ENCODE measurements at places on chromosomes 2 and 18.

GRCh38 chr18:46894124-46894523 lies 23.2 kb downstream of the PIAS2 start:
- no peak for DNase-seq

GRCh38 chr2:197234671-197235191 lies 75.8 kb downstream of the ANKRD44 start:
- DNase-seq = no peak

DNA sequence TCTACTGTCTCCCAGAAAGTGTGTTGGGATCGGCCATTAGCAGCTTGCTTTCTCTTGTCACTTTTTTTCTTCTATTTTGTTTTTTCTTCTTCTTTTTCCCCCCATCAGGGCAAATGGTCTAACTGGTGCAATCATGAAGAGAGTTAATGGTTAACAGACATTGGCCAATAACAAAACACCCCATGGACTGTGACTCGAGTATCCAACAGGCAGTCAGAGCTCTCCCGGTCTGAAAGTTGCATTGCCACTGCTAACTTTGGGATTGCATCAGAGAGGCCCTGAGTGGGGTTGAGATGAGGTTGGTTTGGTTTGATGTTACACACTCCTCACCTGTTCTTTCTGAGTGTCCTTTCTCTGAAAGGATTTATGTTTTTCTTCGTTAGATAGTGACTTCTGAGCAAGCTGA lies 12.9 kb upstream of the SNORC start:
- no peak for DNase-seq

DNA sequence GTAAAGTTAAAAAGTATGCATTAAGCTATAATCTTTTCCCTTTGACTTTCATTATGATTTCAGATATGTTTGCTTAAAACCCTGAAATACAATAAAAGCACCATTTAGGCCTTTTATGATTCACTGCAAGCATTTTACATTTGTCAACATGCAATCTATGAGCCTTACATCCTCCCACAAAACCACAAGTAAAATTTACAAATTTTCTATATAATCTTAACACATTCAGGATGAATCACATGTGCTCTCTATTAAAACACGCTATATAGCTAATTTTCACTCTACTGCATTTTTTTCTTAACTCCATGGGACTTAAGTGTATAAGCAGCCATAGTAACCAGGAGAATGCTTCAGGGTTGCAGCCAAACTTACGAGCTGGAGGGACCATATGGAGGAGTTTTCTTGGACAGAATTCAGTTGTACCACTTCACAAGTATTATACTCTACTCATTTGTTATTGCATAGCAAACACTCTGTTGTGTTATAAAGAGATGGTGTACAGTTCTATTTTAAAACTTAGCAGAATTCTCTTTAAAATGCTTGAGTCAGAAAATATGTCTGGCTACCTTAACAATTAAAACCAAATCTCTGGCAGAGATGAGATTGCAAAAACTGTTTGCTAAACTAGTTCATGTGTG lies 293.2 kb downstream of the ALK start:
- no peak for DNase-seq

- DNase-seq = no peak
Measured at GRCh38 chr2:10363861-10364610, 61.3 kb downstream of the HPCAL1 start.

DNA sequence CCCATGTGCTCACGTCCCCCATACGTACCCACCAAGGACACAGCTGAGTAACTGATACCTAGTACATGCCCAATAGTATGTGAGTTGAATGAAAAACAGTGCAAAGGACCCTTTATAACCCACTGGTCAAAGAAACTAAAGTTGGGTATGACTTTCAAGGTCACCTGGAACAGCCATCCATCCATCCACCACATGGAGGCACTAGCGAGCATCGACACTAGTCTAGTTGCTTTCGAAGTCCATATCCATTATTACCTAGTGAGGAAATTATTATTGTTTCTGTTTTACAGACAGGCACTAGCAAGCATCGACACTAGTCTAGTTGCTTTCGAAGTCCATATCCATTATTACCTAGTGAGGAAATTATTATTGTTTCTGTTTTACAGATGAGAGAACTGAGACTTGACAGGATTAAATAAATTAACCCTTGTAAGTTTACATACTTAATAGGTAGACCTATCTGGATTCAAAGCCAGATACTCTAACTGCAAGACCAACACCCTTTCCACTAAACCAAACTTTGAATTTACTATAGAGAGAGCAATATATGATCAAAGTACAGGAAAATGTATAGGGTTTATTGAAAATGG lies 233.7 kb downstream of the METTL4 start:
- peak; percentile 42 for DNase-seq

DNA sequence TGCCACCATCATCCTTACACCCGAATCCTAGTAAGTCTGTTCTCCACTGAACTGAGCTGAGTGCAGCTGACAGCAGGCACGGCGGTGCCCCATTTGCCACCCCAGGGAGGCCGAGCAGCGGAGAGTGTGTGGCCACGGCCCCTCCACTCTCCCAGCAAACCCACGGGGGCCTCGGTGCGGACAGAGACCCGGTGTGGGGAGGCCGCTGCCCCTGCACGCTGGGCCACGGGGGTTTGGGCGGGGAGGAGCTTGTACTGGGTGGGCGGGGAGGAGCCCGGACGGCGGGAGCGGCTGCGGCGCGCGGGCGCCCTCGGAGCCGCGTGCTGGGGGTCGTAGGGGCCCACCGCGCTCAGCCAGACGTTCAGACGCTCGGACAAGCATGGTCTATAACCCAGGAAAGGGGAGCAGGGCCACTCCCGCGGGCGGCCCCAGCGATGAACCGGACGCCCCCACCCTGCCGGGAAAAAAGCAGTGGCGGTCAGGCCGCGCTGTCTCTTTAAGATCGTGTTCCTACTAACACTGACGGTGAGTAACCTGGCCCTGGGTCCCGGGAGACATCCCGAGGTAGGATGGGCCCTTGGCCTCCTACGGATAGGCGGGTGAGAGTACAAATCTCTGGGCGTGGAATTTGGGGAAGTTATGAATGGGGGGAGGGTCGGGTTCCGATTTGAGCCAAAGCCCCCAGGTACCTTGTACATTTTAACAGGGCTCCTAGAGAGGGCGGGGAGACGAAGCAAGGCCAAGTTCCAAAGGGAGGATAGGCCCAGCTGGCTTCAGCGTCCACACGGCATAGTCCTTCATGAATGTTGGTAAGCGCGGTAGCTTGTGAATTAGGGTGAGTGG lies at the start of gene ITPRIPL1:
Gene ITPRIPL1, plus strand, starts transcription at position 277 of the 843 bp plus-strand sequence. Its CDS starts 523 bp downstream, at position 800.
- peak; percentile 33 for DNase-seq

DNA sequence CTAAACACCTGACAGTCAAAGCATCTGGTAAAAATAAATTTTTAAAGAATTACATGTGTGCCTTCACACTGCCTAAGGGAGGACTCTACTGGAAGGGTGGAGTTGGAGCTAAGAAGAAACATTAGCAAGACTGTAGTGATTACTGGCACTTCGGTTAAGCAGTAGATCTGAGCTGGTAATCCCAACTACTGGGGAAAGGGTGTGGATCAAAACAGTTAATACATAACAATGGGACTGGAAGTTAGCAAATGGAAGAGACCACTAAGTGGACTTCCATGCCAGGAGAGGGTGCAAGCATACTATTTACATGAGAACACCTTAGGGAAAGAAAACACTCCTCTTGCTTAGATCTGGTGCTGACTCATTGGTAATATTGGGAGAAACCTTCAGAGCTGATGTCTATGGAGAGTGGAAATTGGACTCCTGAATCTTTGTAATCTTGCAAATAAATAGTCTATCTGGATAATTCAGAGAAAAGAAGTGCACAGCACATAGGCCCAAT lies 519.6 kb upstream of the LINC00305 start:
- DNase-seq = no peak

DNA sequence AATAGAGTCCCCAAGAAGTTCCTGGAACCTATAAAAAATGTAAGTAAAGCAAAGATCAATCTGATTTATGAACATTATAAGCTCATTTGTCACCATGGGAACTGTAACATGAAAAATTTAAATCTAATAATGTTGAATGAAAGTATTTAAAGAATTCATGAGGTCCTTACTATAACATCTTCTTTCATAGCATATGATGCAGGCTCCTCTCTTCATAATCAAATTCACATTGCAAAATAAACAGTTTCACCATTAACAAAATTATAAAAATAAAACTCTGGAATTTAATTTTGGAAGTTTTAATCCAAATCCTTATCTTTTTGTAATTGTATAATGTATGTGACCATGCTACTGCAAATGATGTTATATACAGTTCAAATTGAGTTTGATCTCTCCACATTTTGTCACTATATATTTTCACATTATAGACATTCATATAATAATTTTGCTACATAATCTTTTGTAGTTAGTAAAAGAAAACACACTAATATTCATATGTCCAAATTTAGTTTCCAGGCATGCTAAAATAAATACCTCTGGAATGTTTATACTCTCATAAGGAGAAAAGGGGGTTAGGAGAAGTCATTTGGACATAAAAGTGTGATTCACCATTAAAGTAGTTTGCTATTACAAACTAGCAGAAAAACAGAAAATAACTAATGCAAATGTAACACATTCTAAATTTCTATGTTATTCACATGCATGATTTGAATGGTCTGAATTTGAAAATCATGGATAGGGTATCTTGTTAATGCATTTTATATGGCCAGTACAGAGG lies 954.1 kb downstream of the DSC3 start:
- DNase-seq = no peak

DNA sequence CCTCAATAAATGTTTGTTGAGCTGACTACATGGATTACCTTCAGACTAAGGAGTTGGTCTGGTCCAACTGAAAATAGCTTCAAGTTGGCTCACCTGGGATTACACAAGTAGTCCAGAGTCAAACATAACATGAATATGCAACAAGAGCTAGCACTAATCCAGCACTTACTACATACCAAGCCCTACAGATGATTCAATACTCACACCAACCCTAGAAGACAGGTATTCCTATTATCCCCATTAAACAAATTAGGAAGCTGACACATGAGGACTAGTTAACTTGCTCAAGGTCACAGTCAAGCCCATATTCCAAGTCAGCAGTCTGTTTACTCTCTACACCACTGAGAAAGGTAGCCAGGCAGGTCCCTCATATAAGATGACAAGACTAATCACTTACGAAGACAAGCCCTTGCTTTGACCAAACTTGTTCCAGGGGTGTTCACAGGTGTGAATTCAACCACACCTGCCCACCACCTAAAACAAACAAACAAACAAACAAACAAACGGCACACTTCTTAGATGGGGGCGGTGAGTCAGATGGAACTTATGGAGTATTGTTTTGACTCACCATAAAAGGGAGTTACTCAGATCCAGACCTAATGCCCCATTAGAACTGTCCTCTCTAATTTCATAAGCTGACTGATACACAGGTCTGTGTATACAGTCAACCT lies 29.1 kb downstream of the TMEM131 start:
- no peak for DNase-seq

- DNase-seq = no peak
Measured at GRCh38 chr2:75589391-75590105, 28.8 kb upstream of the EVA1A start.

DNA sequence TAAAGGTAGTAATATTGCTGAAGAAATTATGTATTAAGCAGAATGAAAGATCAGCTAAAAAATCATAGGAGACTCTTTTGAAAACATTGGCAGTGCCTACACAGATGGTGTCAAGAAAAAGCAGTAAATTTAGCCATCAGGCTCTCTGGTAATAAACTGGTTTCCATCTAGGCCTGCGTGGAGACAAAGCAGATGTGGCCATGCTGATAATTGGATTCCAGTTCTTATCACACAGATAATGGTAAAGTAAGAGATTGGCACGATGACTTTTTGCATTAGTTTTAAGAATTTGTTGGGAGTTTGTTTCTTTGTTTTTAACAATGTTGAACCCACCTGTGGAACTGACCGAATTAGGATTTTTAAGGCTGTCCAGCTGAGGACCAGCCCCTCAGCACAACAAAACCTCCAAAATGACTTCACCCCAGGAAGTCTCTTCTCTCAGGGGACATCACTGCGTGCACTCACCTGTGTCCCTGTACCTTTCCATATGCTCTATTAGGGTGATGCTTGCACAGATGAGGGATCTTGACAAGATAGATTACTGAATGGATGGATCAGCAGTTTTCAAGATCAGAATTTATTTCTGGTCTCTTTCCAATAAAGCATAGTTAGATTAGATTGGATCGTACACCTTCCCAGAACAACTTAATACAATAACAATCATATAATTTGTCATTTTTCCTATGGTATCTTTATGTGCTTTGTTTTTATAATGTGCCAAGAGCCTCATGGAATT lies 69.1 kb upstream of the DNAJC10 start:
- DNase-seq = no peak

DNA sequence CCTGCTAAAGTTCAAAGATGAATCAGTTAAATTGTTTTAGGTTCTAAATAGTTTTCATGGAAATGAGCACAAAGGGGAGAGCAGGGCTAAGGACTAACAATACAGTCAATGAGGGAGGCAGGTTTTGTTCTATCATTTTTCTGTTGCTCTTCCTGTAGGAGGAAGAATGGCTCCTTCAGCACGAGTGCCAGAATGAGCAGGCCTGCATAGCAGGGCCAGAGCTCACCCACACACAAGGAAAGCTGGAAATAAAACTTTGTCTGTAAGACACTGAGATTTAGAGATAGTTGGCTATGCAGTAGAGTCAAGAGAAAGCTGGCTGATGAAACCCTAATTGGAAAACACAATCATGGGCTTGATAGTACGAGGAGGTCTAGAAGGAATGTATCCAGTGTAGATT lies 313.3 kb downstream of the MBD2 start:
- DNase-seq = no peak

- no peak for DNase-seq
Measured at GRCh38 chr2:238786792-238787490, 60.9 kb upstream of the TWIST2 start.

GRCh38 chr2:200007306-200007705 lies 51.9 kb downstream of the MAIP1 start:
- no peak for DNase-seq

DNA sequence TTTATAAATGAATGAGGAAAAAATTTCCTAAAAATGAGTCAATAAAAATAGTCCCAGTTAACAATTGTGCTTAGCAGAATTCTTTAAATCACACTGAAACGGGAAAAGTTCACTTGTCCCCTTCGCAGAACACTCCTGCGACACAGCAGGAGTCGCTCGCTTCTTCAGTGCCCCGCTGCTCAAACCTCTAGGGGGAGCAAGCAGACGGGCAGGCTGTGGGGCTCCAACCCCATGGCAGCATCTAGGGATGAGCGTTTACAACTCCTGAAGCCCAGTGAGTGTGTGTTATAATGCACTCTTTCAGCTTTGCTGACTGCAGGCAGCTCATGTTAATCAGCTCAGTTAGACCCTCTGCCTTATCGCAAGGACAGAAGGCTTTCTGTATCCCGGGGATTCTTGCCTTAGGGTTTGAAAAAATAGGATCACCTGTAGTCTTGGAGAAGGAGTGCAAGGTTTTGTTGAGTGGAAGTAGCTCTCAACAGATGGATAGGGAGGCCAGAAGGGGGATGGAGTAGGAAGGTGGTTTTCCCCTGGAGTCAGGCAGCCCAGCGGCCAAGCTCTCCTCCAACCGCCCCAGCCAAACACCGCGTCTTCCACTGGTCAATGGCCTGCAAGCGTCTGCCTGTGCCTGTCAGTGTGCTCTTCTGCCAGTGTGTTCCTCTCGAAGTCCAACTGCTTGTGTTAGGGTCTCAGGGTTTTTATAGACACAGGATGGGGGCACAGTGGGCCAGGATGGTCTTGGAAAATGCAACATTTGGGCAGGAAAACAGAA lies 1977.7 kb upstream of the LRRTM1 start:
- no peak for DNase-seq

GRCh38 chr2:96873651-96874096 lies 3.8 kb upstream of the SEMA4C start:
- no peak for DNase-seq

Data from CD4-positive, alpha-beta T cell treated with Interleukin-12 subunit alpha and Interleukin-12 subunit beta, for 1 hour (primary cell).